ENCODE measurements at places on chromosomes 13 and 19.

- DNase-seq: no peak
These were observed 391.5 kb upstream of the MIR17HG start for GRCh38 chr13:90956031-90956430.

- no peak for DNase-seq
These were observed 36.7 kb upstream of the CD177 start for GRCh38 chr19:43316591-43317319.

GRCh38 chr19:12899891-12900518 is 9.0 kb downstream of the GCDH start:
- DNase-seq: no peak

DNA sequence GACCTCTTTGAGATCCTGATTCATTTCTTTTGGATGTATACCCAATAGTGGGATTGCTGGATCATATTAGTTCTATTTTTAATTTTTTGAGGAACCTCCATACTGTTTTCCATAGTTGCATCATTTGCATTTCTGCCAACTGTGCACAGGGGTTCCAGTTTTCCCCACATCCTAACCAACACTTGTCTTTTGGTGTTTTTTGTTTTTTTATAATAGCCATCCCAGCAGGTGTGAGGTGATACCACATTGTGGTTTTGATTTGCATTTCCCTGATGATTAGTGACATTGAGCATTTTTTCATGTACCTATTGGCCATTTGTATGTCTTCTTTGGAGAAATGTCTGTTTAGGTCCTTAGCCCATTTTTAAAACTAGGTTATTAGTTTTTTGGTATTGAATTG is 18.8 kb upstream of the GPR183 start:
- DNase-seq: no peak

DNA sequence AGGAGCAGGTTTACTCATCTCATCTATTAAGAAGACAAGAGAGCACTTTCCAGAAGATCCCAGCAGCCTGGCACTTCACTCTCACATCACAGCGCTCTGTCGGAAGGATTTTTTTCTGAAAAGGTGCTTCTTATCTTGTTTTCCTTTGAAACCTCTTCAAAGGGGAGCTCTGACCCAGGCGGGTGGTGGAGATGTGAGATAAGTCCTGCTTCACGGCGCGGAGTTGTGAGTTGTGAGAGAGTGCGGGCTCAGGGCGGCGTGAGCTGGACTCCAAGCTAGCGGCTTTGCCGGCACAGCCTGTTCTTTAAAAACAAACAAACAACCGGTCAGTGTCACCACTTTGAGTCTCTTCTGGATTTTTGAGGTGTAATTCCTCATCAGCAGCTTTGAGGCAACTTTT is 169.0 kb upstream of the ARGLU1 start:
- no peak for DNase-seq

GRCh38 chr13:20526664-20527063 is 1.0 kb upstream of the CRYL1 start:
- no peak for DNase-seq

GRCh38 chr19:42461700-42462324 is 19.1 kb upstream of the CXCL17 start:
- no peak for DNase-seq

GRCh38 chr19:43700395-43701000 is 15.4 kb upstream of the IRGC start:
- peak; percentile 40 for DNase-seq

DNA sequence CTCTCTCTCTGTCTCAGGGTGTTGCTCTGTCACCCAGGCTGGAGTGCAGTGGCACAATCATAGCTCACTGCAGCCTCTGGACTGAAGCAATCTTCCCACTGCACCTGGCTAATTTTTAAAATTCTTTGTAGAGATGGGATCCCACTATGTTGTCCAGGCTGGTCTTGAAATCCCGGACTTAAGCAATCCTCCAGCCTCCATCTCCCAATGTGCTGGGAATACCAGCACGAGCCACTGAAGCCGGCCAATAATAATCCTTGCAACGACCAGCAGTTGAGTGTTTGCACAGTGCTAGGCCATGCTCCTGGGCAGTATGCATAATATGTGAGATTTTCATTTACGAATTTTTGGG is 640 bp upstream of the EPOR start:
- DNase-seq: no peak

GRCh38 chr13:97141564-97142005 is 80.5 kb upstream of the MBNL2 start:
- DNase-seq: peak; percentile 96

- no peak for DNase-seq
These were observed 275.6 kb downstream of the DCLK1 start for GRCh38 chr13:35855531-35856019.

DNA sequence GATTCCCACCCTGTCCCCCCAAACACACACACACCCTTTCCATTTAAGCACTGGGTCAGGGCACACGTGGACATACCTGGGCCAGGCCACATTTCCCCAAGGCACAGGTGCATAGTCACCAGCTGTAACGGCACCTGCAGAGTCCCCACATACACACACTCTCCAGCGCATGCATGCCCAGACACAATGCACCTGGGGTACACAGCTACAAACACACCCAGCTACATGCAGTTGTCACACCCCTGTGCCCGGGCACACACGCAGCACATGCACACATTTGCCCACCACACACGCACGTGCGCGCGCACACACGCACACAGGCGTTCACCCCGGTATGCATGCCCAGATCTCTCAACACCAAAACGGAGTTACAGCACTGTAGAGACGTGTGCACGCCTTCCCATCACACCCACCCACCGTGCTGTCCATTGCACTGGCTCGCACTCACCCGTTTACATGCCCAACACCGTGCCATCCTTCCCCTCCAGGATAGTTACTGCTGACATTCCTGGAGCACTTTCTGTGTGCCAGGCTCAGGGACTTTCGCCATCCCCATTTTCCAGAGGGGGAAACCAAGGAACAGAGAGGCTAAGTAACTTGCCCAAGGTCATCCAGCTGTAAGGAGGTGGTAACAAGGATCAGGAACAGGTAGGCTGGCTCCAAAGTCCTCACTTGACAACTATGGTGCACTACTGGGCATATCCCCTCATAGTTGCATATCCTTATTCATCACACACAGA is 749 bp upstream of the SHANK1 start:
- no peak for DNase-seq

All from GOT3 (cell line).